NCI-H345 (cell line): ENCODE measurements at places on chromosomes 11 and 22.

GRCh38 chr11:62962391-62962790, 22.4 kb downstream of the SLC22A6 start:
- DNase-seq: no peak

GRCh38 chr22:35450824-35451569, 51.1 kb downstream of the MCM5 start:
- no peak for DNase-seq

- DNase-seq: no peak
Measured at GRCh38 chr22:27207266-27207665, 549.9 kb downstream of the MIAT start.

DNA sequence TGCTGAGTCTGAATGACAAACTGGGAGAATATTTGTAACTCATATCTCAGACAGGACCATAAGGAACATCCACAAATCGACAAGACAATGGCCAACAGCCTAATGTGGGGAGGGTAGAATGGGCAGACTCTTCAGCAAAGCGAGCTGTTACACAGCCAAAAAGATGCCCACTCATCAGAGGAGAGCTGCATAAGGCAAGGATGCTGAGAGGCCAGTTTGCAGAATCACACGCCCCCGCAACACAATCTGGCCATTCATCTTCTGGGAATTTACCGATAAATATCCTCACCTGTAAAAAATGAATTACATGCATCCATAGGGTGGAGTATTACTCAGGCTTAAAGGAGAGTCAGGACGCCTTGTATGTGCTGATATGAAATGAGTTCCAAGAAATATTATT, 57.5 kb upstream of the SLC22A12 start:
- DNase-seq: no peak

DNA sequence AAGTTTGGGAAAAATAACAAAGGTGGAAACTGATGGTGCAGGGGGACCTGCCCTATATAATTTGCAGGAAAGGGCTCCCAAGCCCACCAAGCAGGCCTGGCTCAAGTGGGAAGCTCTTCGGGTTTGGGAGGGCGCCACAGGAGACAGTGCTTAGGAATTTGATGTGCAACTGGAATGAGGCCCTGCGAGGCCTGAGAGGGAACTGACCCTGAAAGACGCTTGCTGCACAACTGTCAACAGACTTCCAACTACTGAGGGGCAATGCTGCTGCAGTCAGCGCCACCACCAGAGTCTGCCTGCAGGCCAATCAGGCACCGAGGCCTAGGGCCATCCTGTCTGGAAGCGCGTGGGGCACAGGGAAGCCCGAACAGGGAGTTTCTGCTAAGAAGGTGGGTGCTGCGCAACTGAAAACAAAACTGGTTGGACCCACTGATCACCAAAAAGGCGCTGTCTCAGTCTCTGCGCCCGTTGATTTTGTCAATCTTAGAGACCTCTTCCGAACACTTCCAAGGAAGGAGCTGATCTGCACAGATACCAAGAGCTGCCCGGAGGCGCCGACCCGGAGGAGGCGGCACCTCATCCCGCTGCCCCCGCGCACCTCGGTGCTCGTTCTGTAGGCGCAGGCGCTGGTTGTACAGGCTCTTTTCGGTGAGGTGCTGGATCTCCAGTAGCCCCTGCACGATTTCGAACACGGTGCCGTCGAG, 667 bp downstream of the DGCR6L start:
- no peak for DNase-seq

GRCh38 chr11:123072762-123073161, 10.8 kb upstream of the HSPA8 start:
- DNase-seq: no peak
